ENCODE measurements at places on chromosomes 4 and X. TPM values are rescaled to one million over a fixed set of nuclear protein-coding genes. Genes with fewer than 3 reads are reported as not detected.

DNA sequence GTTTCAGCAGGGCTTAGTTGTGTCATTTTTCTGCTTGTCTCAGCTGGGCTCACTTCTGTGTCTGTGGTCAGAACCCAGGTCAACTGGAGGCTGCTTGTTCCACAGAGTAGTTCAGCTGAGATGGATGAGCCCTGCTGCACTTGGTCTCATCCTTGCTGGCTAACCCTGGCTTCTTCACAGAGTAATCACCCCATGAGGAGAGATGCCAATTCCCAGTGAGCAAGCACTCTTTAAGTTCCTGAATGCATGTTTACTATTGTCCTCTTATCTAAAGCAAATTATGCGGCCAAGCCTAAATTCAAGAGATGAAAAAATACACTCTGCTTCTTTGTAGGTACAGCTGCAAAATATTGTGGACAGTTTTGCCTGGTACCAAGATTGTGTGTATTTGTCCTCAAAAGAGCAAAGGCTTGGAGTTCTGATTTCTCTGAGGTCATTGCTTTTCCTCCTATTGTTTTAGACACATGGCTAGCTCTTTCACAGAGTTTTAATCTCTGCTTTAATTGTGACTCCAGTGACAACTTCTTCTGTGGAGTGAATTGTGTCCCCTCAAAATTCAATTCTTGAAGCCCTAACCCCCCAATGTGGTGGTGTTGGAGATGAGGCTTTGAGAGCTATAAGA lies 236.6 kb upstream of the ANKRD50 start:
- peak; percentile 77 for DNase-seq

DNA sequence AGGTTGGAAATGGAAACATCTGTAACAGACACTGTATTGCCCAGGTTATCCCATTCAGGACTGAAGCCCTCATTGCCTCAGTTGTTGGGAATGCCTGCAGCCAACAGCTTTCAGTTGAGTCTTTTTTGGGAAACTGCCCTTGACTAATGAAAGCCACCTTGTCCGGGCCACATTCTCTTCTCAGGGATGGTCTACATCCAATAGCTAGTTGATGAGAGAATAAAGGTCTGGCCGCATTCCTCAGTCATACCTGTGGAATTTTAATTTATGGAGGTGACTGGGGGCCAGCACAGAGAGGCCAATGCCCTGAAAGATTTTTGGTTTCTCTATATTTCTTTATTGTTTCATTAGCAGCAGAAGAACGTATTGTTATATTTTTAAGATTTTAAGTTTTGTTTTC lies 147.6 kb upstream of the MSX1 start:
- no peak for DNase-seq

DNA sequence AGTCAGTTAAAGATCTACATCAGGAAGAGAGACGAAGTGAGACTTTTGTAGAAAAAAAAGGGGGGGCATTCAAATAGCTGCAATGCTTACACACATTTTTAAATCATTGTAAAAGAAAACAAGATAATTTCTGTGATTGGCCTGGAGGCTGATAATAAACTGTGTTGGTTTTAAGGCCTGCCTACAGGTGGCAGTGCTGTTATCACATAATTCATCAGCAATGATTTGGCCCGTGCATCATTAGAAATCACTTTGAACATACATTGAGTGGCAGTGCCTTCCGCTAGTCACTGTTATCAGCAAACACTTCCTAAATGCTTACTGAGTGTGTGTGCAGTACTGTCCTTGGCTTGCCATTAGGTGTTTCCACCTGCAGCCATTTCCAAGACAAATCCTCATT lies 831.9 kb downstream of the TRIML1 start:
- peak; percentile 80 for DNase-seq

DNA sequence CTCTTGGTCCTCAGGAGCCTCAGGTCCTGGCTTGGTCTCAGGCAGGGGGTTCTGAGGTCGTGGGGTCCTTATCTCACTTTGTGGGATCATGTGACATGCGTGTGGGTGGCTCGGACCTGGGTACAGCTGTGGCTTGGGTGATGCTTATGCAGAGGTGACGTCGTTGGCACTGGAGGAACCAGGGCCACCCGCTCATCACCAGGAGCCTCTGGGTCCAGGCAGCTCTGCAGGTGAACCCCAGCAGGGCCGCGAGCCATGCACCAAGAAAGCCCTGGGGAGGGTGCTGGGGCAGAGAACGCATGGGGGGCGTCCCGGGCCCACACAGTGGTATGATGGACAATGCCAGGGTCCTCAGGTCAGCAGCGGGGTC lies 8.7 kb downstream of the ATP5ME start:
- no peak for DNase-seq

DNA sequence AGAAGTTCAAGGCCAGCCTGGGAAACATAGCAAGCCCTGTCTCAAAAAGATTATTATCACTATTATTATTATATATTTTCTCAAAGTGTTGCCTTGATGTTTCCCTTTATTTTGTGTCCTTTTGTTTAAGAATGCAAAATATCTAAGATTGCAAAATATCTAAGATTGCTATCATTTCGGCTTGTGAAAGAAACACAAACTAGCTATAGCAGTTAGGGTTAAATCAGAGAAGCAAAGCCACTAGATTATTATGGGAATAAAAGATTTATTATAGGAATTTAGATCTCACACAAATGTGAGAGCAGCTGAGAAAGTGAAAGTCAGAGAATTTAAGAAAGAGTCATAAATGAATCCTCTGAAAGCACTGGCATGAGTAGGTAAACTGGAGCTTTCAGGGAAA lies 18.0 kb upstream of the TMEM184C start:
- no peak for DNase-seq

GRCh38 chr4:2873329-2873728 lies 29.7 kb downstream of the ADD1 start:
- DNase-seq: no peak

DNA sequence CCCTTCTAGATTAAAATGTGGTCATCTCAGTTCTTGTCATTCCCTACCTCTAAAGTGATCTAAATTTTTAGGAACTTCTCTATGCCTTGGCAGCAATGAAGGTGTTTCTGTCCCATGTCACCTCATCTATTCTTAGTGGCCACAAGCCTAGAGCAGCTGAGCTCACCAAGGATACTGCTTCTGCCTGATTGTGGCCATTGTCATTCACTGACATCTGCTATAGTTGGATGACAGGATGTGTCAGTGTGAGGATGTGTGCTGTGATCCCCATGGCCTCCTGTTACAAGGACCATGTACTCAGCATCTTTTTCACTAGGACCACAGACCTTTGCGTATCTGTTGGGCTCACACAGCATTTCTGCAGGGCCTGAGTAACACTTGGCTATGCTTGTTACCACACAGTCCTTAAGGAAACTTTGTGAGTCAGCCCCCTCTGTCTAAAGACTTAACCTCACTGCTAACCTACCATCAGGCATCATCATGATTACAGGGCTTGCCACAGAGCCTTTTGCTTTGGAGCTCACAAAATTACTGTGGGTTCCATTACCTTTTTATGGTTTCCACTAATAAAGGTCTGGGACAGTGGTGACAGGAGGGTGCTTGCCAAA lies 421.0 kb downstream of the ADAM29 start:
- no peak for DNase-seq

DNA sequence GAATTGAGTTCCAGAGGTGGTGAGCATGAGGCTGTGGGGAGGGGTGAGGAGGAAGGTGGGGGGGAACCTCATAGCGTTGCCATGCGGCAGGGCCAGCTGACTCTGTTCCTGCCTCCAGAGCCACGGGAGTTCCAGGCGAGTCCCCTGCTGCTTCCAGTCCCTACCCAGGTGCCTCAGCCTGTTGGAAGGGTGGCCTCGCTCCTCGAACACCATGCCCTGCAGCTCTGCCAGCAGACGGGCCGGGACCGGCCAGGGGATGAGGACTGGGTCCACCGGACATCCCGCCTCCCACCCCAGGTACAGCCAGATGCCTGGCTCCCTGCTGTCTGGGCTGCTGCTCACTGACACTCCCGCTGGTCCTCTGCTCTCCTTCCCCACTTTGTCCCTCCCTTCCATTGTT lies 7.9 kb downstream of the CCDC22 start:
- DNase-seq: no peak

- DNase-seq: no peak
These were observed 176.6 kb upstream of the GALNTL6 start for GRCh38 chr4:171636606-171637005.

The RP2 gene
- 22.0 TPM for total RNA-seq

The CSAG3 gene
- total RNA-seq: not detected

The MAP3K15 gene
- total RNA-seq: under 0.01 TPM

The SPATA4 gene
- total RNA-seq: not detected

The GPR50 gene
- not detected for total RNA-seq

The ZCCHC18 gene
- 1.4 TPM for total RNA-seq

Measured in lung microvascular endothelial cell (primary cell).